ENCODE measurements at places on chromosomes 11 and 22.

DNA sequence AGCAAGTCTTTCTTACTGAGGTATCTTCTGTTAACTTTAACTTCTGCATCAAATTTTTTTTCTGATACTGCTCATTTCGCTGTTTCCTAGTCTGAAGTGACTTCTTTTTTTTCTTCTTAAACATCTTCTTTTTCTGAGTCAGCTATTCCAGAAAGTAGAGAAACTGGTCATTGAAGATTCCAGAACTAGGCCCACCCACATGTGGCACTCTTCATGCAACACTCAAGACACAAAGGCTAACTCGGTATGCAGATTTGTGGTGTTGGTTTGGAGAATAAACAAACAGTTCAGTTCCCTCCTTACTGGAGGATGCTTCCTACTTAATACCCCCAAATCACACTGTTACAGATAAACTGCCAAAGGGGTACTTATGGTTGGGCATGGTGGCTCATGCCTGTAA is 25.2 kb upstream of the MTCH2 start:
- peaks cover 4% of the 10 kb centered on the region for H3K36me3 ChIP-seq
- no peak overlapping the region for H3K4me3 ChIP-seq
- H3K4me1 ChIP-seq, result no peaks in the 10 kb centered on the region
- H3K27me3 ChIP-seq, result no peaks in the 10 kb centered on the region

GRCh38 chr11:118917481-118918127 is 8.1 kb downstream of the BCL9L start:
- DNase-seq, result peak; percentile 81
- peaks cover 22% of the 10 kb centered on the region for H3K36me3 ChIP-seq
- peak overlapping the region; percentile 94 for H3K4me3 ChIP-seq

DNA sequence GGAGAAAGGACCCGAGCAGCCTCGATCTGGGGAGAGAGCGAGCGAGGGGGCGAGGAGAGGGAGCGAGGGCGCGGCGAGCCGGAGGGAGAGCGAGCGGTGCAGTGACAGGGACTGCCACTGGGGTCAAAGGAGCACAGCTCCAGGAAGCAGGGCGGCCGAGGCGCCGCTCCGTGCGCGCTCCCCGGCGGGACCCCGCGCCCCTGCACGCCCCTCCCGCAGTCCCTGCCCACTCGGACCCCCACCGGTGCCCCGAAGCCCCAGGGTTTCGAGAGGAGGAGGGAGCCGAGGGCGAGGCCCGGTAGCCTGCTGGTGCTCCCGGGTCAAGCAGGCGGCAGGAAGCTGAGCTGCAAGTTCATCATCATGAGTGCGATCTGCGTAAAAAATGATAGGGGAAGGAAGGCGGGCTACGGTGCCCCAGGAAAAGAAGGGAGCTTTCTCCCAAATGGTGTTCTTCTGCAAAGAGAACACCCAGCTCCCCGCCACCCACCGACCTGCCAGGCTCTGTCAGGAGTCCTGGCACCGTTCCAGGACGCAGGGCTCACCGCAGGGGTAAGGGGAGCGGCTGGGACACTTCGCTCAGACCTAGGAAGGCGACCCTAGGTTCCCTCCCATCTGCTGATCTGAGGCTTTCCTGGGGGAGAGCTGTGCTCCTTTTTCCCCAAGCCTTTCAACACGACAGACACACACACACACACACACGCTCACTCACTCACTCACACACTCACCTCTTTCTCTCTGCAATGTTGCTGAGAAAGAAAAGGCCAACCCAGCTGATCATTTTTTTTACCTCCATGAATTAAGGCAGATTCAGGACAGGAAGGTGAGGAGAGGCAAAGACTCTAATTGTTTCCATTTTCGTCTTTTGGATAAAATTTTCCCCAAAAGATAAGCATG is at the start of gene MPPED2:
TSS of gene MPPED2 (minus strand) at position 103 of the 894 bp plus-strand sequence. CDS start 5,980 bp downstream, outside the sequence.
- no peak for DNase-seq
- peaks cover 16% of the 10 kb centered on the region for H3K4me1 ChIP-seq
- peak within 1 kb of the TSS; percentile 15 for H3K27ac ChIP-seq
- peak within 1 kb of the TSS; percentile 73 for H3K4me3 ChIP-seq
- no peaks in the 10 kb centered on the region for H3K36me3 ChIP-seq

GRCh38 chr11:11349870-11350337 is 3.1 kb downstream of the CSNK2A3 start:
- DNase-seq, result no peak
- no peak overlapping the region for H3K27ac ChIP-seq
- H3K4me3 ChIP-seq, result no peak overlapping the region
- H3K27me3 ChIP-seq, result peaks cover 15% of the 10 kb centered on the region

- H3K36me3 ChIP-seq, result peaks cover 21% of the 10 kb centered on the region
- peaks cover 47% of the 10 kb centered on the region for H3K4me1 ChIP-seq
- no peaks in the 10 kb centered on the region for H3K27me3 ChIP-seq
- H3K4me3 ChIP-seq, result peak overlapping the region; percentile 57
These were observed 73.1 kb downstream of the CDKN1C start for GRCh38 chr11:2812371-2812991.

DNA sequence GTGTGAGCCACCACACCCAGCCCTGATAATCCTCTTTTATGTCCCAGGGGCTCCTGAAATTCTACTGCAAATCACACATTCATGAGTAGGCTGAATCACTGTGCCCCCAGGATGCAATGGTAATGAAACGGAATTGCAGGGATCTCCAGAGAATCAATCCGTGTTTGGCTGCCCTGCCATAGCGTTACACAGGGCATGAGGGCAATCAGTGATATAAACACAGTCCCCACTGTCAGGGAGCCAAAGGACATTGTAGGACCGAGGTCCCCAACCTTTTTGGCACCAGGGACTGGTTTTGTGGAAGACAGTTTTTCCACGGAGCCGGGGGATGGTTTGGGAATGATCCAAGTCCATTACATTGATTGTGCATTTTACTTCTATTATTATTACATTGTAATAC is 9.0 kb upstream of the PLA2G6 start:
- no peak for DNase-seq
- peaks cover 6% of the 10 kb centered on the region for H3K4me1 ChIP-seq
- H3K36me3 ChIP-seq, result no peaks in the 10 kb centered on the region
- no peak overlapping the region for H3K4me3 ChIP-seq
- H3K27ac ChIP-seq, result no peak overlapping the region
- H3K27me3 ChIP-seq, result peaks cover 3% of the 10 kb centered on the region

- no peaks in the 10 kb centered on the region for H3K36me3 ChIP-seq
- H3K4me3 ChIP-seq, result no peak overlapping the region
- no peak for DNase-seq
- no peaks in the 10 kb centered on the region for H3K4me1 ChIP-seq
- peaks cover 15% of the 10 kb centered on the region for H3K27me3 ChIP-seq
- no peak overlapping the region for H3K27ac ChIP-seq
These were observed 84.4 kb downstream of the RRM1 start for GRCh38 chr11:4178813-4179662.

- no peak overlapping the region for H3K4me3 ChIP-seq
- no peaks in the 10 kb centered on the region for H3K4me1 ChIP-seq
- DNase-seq, result no peak
- H3K27me3 ChIP-seq, result no peaks in the 10 kb centered on the region
These were observed 80.1 kb upstream of the SHANK2 start for GRCh38 chr11:71332447-71332846.

DNA sequence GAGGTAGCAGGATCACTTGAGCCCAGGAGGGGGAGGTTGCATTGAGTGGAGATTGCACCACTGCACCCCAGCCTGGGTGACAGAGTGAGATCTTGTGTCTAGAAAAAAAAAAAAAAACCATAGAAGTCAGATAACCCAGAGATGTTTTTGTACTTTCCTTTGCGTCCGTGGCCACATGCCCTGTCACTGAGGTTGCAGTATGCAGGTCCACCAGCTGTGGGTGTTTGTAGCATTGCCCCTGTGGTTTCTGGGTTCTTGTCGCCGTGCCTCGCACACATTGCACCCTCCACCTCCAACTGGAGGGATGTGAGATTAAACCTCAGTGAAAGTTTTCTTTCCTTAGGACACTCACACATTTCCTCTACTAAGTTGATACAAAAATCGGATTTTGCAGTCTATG is 70.3 kb downstream of the TNRC6B start:
- H3K4me1 ChIP-seq, result peaks cover 34% of the 10 kb centered on the region
- no peaks in the 10 kb centered on the region for H3K27me3 ChIP-seq
- peak overlapping the region; percentile 93 for H3K27ac ChIP-seq
- H3K36me3 ChIP-seq, result no peaks in the 10 kb centered on the region
- H3K4me3 ChIP-seq, result peak overlapping the region; percentile 58
- DNase-seq, result peak; percentile 76

GRCh38 chr11:103703437-103703836 is 333.0 kb upstream of the DDI1 start:
- no peak overlapping the region for H3K4me3 ChIP-seq
- H3K4me1 ChIP-seq, result no peaks in the 10 kb centered on the region
- no peak for DNase-seq

DNA sequence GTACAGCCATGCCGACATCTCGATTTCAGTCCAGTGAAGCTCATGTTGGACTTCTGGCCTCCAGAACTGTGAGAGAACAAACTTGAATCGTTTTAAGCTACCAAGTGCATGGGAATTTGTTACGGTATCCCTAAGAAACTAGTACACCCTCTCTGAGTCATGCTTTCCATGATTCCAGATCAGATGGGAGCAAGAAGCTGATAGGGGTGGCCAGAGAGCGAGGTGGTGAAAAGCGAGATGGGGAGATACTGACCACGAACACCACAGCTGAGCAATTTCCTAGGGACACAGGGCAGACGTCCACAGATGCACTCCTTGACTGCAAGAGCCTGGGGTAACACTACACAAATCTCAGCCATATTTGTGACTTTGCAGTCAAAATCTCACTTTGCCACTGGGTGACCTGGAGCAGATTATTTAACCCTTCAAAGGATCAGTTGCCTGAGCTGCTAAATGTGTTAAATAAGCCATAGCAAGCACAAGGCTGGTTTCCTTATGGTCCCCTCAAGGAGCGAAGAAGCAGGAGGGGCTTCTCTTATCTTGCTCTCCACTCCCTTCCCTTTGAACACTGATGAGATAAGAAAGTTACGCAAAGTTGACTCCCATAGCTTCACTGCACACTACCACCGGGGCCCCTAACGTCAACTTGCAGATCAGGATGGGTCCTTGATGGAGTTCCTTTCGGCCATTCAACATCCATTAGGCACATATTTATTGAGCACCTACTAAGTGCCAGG is 22.6 kb upstream of the RCN1 start:
- no peaks in the 10 kb centered on the region for H3K4me1 ChIP-seq
- H3K36me3 ChIP-seq, result no peaks in the 10 kb centered on the region
- DNase-seq, result no peak
- peaks cover 17% of the 10 kb centered on the region for H3K27me3 ChIP-seq

DNA sequence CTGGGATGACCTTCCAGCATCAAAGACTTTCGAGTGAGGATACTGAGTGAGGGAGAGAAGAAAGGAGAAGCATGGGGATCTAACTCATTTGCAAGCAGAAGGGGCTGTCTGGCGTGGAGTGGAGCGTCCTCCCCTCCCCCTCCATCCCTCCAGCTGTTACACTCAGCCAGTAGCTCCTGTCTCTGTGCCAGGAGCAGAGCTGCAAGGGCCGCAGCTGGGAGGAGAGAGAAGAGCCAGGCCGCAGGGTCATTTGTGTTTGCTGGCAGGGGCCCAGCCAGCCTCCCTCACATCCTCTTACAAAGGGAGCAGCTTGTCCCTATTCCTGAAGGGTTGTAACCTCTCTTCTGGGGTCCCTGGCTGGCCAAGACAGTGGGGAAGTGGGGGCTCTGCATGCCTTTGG is 57.9 kb downstream of the NECTIN1 start:
- no peaks in the 10 kb centered on the region for H3K36me3 ChIP-seq
- H3K27ac ChIP-seq, result no peak overlapping the region
- no peak overlapping the region for H3K4me3 ChIP-seq
- no peaks in the 10 kb centered on the region for H3K27me3 ChIP-seq
- no peak for DNase-seq
- H3K4me1 ChIP-seq, result peaks cover 9% of the 10 kb centered on the region

DNA sequence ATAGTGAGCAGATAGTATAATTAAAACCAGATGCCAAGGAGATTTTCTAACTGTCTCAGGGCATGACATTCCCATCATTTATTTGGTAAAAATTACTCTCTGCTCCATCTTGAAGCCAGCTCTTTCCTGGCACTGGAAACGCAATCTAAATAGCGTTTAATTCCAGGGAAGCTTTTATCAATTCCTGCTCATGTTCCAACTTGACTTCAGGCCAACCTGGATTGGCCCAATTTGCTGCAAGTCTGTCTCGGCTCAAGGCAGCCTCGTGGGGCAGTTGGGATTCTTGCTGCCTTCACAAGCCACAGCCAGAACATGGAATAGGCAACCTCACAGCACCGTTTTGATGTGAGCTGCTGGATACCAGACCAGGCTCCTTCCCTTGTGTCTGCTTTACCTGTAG is 1255.9 kb downstream of the TBC1D22A start:
- H3K27ac ChIP-seq, result no peak overlapping the region
- no peaks in the 10 kb centered on the region for H3K4me1 ChIP-seq
- no peak for DNase-seq
- H3K36me3 ChIP-seq, result peaks cover 15% of the 10 kb centered on the region
- peaks cover 40% of the 10 kb centered on the region for H3K27me3 ChIP-seq

DNA sequence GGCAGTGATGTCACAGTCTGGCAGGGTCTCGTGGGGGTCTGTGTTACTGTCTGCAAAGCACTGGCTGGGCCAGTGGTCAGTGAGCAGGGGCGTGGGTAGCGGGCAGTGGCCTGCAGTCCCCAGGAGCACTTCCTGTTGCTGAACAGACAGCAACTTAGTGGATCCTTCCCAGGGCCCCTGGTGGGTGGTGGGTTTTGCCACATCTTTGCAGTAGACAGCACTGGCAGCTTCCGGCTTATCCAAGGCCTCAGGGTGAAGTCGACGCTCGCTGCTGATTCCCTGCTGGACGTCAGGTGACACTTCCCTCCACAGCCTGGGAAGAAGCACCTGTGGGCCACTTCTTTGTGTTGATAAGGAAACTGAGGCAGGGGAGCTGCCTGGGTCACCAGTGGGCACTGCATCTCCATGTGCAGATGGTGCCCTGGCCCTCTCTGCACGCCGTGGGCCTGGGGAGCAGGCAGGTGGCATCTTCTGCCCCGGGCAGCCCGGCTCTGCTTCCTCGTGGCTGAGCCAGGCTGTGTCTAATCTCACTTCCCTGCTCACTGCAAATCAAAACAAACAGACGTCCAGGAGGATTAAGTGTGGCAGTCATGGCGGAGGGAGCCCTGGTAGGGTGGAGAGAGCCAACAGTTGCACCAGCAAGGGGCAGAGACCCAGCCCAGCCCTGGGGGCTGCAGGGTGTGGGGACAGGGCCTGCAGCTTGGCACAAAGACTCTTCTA is 79.8 kb downstream of the KCNQ1 start:
- no peak for DNase-seq
- H3K36me3 ChIP-seq, result peaks cover 8% of the 10 kb centered on the region
- H3K27me3 ChIP-seq, result no peaks in the 10 kb centered on the region
- H3K4me3 ChIP-seq, result no peak overlapping the region

Measured in naive thymus-derived CD8-positive, alpha-beta T cell (primary cell).